ENCODE measurements at places on chromosomes 2 and 18.

- DNase-seq: no peak
These were observed 149.3 kb downstream of the PDE11A start for GRCh38 chr2:177923323-177923722.

DNA sequence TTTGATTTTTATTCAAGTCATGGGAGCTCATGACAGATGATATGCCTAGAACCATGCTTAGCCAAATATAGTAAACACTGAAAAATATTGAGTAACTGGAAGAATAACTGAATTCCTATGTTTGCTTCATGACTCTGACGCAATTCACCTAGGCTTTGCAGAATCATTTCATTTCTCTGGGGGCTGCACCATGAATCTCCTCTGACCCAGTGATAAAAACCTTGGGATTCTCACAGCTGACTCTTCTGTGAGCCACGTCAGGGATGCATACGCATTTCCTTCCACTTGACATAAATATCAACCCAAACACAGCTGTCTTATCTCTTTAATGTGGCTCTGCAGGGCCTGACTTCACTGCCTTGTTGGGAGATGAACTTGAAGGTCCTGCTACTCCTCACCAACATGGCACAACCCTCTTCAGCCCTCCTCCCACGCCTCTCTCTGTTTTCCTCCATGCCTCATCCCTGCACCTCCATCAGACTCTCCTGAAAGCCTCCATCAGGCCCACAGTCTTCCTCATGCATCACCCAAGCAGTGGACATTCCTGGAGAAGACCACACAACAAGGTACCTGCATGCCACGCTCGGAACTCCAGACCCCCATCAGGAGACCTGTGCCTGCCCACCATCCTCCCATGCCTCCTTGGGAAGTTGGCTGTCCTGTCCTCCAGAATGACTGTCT, 29.8 kb downstream of the COL6A3 start:
- DNase-seq: no peak

GRCh38 chr2:63257473-63257872, 206.8 kb downstream of the OTX1 start:
- peak; percentile 86 for DNase-seq

DNA sequence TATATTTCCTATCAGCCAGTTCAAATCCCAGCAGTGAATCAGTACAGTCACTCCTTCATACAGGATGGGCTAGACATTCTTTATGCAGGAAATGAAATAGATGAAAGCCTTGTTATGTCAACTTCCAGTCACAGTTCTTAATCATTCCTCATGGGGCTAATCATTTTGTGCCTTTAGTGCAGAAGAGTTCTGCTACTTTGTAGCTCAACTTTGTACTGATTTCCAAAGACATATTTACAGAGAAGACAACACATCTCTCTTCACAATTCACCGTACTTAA, 593.9 kb upstream of the NETO1 start:
- no peak for DNase-seq

DNA sequence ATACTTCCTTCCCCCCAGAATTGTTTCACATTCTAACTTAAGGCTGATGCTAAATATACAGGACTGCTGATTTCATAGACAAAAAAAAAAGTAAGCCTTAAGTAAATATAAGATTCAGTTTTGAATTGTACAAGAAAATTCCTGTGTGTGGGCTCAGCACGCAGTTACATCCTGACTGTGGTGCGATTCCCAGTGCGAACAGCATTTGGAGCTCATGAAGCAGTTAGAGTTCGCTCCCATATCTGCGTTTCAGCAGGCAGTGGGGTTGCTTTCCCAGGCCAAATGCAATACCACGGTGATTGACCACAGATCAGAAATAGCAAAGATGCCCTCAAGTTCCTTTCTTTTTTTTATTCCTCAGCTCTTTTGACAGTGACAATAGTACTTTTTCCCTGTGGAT, 75.6 kb downstream of the SATB2 start:
- DNase-seq: no peak

All from hematopoietic multipotent progenitor cell treated with erythropoietin and hydrocortisone succinate and interleukin-3 and kit ligand, for 4 days (in vitro differentiated cells).